H9 (cell line): ENCODE measurements at places on chromosomes 16 and 17. TPM values are rescaled to one million over a fixed set of nuclear protein-coding genes. Genes with fewer than 3 reads are reported as not detected.

Gene AIPL1
- 0.24 and 0.57 TPM in 2 replicates for total RNA-seq

Gene NT5M
- total RNA-seq: 6.6 and 7.8 TPM in 2 replicates

Gene RAC3
- 84.8 and 85.8 TPM in 2 replicates for total RNA-seq

Gene CCR7
- total RNA-seq: 0.31 TPM in 1 of 2 replicates, not detected in the other

DNA sequence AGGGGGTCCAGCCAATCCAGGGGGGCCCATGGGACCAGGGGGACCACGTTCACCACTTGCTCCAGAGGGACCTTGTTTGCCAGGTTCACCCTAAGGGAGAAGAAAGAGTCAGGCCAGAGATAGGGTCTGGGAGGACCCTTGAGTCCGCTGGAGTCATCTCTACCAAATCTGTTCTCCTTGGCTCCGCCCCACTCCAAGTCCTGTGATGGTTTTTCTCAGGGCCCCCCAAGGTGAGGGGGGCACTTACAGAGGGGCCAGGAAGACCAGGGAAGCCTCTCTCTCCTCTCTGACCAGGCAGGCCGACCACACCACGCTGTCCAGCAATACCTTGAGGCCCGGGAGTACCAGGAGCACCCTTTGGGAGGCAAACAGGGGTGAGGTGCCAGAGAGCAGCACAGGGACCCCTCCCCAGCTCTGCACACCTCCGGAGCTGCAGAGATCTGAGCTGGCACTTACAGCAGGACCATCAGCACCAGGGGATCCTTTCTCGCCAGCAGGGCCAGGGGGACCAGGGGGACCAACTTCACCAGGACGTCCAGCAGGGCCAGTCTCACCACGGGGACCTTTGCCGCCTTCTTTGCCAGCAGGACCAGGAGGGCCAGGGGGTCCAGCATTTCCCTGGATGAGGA is 12.4 kb downstream of the COL1A1 start:
- DNase-seq: no peak

DNA sequence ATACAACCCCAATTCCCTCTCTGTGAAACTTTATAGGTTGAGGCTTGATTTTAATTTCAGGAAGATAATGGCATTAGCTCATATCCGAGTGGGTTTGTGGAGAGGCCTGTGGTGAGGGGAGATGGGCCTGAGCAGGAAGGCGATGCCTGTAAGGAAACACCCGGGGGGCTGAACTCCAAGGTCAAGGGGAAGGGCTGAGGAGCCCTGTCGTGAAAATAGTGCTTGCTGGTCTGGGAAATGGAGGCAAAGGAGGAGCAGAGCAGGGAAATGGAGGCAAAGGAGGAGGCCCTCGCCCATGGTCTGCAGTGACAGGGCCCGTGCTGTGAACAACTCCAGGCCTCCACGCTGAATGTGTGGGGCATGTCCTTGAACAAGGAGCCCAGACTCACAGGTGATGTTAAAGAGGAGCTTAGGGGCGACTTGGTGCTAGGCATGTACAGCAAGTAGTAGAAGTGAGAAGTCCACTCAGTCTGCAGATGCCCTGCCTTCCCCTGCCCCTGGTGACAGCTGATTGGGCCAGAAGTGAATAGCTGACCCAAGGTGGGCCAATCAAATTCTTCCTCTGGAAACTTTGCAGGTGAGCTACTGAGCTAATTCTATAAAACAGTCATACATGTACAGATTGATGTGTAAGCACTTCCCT is 38.1 kb downstream of the MRPS23 start:
- DNase-seq: peak; percentile 52

DNA sequence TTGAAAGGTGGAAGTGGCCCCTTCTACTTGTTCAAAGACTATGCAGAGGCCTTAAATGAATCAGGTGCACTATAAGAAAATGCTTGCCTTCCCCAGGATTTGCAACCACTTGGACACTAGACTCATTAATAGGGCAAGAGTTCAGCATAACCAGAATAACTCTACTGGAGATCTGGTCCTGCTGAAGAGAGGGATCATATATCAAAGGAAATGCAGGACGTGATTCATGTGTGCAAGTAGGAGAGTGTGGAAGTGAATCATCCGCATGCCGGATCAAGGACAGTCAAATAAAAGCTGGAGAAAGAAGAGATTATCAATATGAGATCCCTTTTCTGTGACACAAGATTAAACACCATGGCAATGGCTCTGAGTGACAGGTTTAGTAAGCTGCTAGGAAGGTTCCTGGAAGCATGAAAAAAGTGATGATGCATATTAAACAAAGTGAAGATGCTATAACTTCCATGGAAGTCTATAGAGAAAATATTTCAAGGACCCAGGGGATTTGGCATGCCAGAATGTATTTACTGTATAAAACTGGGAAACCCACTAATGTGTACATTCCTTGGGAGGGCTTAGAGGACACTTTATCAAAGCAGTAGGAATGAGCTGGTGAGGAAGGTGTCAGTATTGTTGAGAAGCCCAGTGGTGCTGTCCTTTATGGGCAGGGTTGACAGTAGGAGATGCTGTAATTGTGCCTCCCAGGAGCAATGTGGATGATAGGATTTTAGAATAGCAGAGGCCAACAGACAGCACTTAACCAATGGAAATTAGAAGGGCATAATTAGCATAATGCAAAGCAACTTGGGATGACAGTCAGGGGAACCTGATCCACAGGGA is 133.1 kb downstream of the ABCA8 start:
- DNase-seq: no peak

- DNase-seq: no peak
Measured at GRCh38 chr16:10728003-10728887, 15.4 kb upstream of the NUBP1 start.

GRCh38 chr16:69240331-69240730 is 53.4 kb downstream of the SNTB2 start:
- DNase-seq: no peak

- DNase-seq: no peak
Measured at GRCh38 chr17:54906683-54907082, 6.0 kb downstream of the TOM1L1 start.

GRCh38 chr16:83517398-83517797 is 290.4 kb upstream of the HSBP1 start:
- DNase-seq: no peak

GRCh38 chr17:75869282-75870141 is 8.9 kb downstream of the TRIM47 start:
- no peak for DNase-seq

DNA sequence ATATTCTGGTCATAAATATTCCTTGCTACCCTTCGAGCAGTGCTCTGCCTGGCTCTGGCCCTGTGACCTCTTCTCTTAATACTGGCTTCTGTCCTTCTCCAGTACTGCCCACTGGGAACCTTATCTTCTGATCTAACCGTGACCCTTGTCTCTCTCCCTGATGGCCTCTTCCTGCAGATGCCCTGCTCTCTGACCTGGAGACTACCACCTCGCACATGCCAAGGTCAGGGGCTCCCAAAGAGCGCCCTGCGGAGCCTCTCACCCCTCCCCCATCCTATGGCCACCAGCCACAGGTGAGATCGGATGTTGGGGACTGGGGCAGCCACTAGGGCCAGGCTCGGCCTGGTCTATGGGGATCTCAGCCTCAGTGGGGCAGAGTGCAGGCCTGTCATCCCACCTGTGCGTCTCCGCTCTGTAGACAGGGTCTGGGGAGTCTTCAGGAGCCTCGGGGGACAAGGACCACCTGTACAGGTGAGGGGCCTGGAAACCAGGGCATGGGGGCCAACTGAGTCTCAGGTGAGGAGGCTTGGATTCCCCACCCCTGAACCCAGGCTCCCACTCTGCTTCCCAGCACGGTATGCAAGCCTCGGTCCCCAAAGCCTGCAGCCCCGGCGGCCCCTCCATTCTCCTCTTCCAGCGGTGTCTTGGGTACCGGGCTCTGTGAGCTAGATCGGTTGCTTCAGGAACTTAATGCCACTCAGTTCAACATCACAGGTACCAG is 1.5 kb downstream of the TGFB1I1 start:
- no peak for DNase-seq

GRCh38 chr16:15752717-15753488 is 102.9 kb downstream of the NDE1 start:
- no peak for DNase-seq

DNA sequence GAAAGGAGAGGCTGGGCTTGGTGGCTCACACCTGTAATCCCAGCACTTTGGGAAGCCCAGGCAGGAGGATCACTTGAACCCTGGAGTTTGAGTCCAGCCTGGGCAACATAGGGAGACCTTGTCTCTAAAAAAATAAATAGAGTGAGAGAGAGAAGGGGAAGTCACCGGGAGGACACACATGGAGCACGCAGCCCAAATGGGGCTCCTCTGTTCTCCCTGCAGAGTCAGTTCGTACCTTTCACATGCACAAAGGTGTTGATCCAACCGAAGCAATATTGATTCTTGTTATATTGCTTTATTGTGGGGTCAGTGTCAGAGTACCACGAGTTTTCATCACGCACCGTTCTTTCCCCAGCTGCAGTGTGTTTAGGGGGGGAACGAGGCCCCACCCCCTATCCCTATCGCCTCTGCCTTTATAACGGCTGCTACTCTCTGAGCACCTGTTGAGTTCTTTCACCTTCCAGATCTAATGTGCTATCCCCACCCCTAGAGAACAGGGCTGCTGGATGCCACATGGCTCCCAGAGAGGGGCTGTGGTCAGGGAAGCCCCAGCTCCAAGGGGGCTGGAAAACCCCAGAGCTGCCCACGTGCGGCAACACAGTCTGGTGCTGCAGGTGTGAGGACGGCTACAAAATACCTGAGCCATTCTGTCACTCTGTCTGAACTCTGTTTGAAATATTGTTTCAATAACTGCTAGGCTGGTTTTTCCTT is 1.0 kb upstream of the TMEM235 start:
- no peak for DNase-seq

GRCh38 chr16:54030451-54030850 is 256.1 kb downstream of the IRX3 start:
- no peak for DNase-seq

DNA sequence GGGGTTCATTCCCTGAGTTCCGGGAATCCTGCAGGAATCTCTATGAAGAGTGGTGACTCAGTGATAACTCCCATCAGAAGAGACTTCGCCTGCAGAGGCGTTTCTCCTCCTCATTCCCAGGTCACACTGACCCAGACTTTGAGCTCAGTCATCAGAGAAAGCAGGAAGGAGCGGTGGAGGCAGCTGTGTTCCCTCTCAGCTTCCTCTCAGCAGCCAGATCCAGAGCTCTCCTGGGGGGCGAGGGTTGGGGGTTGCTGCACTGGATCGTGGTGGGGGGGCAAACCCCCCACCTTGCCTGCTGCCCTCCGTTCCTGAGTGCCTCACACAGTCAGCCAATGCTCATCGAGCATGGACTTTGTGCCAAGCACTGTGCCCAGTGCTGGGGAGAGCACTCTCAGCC is 271.2 kb downstream of the CBLN1 start:
- no peak for DNase-seq
